ENCODE measurements at places on chromosomes 11 and 22.
A peak's percentile ranks its signal among the peaks of the same experiment; 100 is the strongest.

- no peak for DNase-seq
These were observed 91.9 kb downstream of the SPON1 start for GRCh38 chr11:14054116-14055107.

GRCh38 chr11:34034053-34034452 is 17.5 kb upstream of the CAPRIN1 start:
- no peak for DNase-seq

GRCh38 chr22:43884600-43885318 is 7.1 kb downstream of the PNPLA5 start:
- no peak for DNase-seq

DNA sequence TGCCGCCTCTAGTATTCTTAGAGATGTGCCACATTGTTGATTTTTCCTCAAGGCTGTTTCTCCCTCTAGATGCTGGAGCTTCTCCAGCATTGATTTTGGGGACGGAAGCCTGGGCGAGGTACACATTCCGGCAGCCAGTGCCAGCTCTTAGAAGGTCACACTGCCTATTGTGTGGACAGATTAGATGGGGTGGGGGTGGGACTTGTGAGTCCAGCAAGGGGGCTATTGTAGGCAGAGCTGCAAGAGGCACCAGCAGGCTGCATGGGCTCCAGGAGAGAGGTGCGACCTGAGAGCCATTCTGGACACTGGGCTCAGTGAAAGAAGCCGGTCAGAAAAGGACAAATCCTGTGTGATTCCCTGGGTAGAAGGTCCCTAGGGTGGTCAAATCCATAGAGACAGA is 12.4 kb downstream of the C11orf21 start:
- no peak for DNase-seq

DNA sequence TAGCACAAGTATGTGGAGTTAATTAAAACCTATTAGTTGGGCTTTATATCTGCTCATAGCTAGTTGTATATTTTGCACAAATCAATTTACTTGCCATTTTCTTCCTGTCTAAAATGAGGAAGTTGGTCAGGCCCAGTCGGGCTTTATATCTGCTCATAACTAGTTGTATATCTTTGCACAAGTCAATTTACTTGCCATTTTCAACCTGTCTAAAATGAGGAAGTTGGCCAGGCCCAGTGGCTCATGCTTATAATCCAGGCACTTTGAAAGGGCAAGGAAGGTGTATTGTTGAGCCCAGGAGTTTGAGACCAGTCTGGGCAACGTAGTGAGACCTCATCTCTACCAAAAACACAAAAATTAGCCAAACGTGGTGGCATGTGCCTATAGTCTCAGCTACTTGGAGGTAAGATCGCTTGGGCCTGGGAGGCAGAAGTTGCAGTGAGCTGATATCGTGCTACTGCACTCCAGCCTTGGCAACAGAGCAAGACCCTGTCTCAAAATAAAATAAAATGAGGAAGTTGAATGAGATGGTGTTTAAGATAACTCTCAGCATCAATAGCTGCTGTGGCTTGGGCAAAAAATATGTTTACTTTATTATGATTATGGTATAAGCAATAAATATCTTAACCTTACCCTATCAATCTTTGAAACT is 1558.6 kb upstream of the RAG2 start:
- DNase-seq: no peak

DNA sequence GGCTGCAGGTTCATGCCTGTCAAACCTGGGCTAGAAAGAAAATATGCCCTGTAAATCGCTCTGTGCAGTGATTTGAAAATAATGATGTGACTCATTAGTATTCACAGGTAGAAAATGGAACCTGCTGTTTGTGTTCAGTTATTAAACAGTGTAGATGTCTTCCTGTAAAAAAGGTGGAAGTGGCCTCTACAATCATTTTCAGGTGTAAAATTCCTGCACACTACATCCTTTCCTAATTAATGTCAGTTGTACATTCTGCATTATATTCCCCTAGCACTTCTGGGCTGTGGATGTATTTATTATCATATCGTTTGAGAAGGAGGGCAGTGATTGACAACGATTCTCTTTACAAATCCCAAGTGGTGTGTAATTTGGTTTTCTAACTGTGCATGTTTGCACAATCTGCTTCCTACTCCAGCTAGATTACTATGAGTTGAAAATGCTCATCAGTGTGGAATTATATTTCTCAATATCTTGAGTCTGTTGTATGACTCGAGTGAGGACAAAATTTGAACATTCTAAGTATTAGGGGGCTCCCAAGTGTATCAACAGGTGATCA is 454.0 kb upstream of the DDI1 start:
- DNase-seq: no peak

GRCh38 chr11:43944761-43945311 is 2.4 kb downstream of the C11orf96 start:
- DNase-seq: no peak

- no peak for DNase-seq
These were observed 2.3 kb downstream of the CXCR5 start for GRCh38 chr11:118885831-118886565.

DNA sequence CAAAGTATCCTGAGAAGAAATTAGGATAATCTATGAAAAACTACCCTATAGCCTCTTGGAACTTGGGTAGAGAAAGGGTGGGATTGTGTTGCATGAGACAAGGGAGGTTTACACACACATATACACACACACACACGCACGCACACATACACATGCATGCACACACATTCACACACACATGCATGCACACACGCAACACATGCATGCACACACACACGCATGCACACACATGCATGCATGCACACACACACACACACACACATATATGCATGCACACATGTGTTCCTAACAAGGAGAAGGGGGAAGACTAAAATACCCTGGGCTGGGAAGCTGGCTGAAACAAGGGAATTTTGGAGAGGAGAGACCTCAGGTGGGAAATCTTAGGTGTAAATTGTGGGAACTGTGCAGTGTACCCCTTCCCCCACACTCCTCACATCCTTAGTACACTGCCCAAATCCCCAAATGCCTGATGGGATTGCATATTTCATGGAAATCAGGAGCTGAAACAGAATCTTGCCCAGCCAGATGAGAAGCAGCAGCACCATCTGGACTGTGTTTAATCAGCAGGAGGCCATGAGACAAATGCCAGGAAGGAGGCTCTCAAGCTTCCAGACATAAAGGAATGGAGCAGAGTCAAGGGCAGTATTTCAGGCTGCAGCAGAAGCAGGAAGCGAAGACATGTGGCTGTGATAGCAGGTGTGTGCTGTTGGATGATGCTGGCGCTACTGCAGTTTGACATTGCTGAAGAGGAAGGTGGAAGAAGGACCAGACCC is 14.6 kb upstream of the POLD3 start:
- DNase-seq: peak; percentile 45

DNA sequence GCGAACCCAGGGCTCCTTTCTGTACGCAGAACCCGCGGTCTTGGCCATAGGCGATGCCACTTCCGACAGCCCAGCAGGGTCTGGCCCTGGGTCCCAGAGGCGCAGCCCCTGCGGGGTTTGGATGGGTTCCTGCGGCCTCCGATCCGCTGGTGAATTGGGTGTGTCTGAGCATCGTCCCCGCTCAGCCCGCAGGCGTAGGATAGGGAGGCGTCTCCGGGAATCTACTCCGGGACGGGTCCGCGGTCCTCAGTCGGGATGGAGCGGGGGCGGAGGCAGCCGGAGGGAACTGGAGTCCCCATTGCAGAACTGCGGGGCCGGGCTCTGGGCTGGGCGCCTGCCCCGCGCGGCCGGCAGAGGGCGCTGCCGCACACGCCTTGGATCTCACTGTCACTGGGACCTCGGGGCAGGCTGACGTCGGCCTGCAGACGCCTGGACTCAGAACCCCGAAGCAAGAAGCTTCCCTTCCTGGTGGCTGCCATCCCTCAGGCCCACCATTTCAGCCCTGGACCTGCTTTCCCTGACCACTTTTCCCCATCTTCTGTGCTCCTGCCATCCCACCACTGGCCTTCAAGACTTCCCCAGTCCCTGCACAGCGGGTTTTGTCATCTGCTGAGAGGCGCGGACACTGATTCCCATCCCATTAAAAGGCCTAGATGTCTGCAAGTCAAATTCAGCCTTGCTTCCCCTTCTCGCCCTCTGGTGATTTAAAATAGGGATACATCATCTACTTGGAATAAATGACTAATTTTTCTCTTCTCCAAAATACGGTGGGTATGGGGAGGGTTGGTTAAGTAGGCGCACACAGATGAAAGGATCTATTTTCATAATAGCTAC is 38.3 kb upstream of the CREB3L1 start:
- peak; percentile 46 for DNase-seq

- DNase-seq: no peak
These were observed 192.1 kb upstream of the NCAM1 start for GRCh38 chr11:112769170-112769569.

- DNase-seq: no peak
These were observed 1155.9 kb downstream of the TBC1D22A start for GRCh38 chr22:47918276-47918921.

DNA sequence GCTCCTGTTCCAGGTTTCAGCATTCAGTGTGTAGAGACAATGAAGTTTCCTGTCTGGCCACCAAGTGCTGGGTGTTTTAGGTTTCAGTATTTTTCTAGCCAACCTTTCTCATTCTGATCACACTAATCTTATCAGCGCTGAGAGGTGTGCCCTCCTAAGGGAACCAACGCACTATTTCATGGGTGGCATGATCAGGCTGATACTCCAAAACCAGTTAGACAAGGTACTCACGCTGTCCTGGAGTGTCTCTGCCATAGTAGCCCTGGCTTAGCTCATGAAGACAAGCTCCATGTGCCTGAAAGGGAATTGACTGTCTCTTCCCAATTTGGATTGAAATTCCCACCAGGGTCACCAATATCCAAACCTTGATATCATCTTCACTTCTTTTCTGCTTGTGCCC is 8.0 kb upstream of the RAB38 start:
- no peak for DNase-seq

DNA sequence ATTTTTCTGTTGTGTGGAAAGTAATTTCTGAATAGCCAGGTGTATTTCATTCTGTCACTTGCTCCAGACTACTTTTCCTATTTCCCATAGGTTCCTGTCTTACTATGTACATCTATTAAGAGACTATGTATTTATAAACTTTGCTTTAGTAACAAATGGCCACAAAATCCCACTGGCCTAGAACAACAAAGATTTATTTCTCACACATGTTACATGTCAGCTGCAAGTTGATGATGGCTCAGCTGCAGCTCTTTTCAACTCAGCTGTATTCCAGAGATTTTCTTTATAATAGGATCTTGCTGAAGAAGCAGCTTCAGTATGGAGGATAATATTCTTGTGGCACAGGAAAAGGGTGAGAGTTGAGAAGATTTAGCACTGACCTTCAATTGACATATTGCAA is 539.6 kb upstream of the LRRC4C start:
- no peak for DNase-seq

GRCh38 chr11:106520146-106520912 is 442.9 kb downstream of the AASDHPPT start:
- DNase-seq: no peak

DNA sequence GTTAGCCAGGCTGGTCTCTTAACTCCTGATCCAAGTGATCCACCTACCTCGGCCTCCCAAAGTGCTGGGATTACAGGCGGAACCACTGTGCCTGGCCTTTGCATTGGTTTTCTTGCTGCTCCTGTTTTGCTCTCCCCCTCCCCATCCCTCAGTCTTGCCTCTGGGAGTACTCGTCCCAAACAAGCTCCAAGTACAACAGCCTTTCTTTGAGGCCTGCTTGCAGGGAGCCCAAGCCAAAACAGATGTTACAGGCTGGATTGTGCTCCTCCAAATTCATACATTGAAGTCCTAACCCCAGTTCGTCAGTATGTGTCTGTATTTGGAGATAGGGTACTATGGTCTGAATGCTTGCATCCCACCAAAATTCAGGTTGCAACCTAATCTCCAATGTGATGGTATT is 8.6 kb downstream of the IGLL1 start:
- DNase-seq: no peak

- DNase-seq: no peak
These were observed 622.1 kb downstream of the OPCML start for GRCh38 chr11:132910011-132910760.

- DNase-seq: no peak
These were observed 804.9 kb downstream of the BRD1 start for GRCh38 chr22:49022816-49023160.

DNA sequence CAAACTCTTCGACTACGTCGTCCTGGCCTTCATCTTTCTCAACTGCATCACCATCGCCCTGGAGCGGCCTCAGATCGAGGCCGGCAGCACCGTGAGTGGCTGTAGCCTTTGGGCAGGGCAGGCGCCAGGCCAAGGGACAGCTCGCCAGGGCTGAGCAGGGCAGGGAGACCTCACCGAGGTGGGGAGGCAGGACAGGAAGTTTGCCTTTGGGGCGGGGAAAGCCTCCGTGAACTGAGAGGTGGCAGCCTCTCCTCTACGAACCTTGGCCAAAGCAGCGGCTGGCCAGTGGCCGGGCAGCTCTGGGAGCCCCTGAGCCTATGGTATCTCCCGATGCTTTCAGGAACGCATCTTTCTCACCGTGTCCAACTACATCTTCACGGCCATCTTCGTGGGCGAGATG is 93.2 kb downstream of the CACNA1I start:
- no peak for DNase-seq

DNA sequence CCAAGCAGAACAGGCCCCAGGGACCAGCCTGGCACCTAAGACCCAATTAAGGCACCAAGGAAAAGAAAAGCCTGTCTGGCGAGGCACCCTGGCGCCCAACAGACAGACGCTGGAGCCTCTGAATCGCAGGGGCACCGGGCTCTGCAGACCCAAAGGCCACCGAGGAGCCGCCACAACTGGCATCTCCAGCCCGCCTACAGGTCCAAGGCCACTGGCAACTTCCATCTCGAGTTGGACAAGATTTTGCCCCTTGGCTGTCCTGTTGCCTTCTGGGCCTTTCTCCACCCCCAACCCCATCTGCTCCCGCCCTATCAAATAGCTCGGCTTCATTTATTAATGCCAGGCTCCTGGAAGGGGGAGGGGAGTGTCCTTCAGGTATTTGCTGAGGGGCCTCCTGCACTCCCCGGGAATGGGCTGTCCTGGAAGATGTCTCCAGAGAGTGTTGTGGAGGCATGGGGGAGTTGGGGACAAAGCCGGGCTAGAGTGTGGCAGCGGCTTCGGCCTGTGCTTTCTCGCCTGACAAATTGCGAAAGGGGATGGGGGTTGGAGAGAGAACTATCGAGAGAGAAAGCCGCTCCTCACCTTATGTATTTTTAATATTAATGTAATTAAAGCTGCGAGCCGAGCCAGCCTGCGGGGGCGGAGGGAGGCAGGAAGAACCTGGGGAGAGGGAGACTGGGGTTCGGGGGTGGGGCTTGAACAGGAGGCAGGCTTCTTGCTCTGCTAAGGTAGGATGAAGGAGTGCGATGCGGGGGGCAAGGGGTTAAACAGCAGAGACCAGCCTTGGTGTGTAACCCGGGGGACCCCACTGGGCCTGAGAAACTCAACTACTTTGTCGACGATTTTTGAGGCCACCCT is 2.0 kb downstream of the DSCAML1 start:
- no peak for DNase-seq

- DNase-seq: no peak
These were observed 193.3 kb downstream of the TRPC6 start for GRCh38 chr11:101390539-101390938.

GRCh38 chr11:71379701-71380100 is 68.5 kb downstream of the DHCR7 start:
- no peak for DNase-seq

GRCh38 chr22:28903729-28904128 is 20.4 kb downstream of the ZNRF3 start:
- no peak for DNase-seq

GRCh38 chr11:91813263-91813662 is 411.4 kb upstream of the FAT3 start:
- no peak for DNase-seq

- DNase-seq: no peak
These were observed 116.8 kb downstream of the RRAS2 start for GRCh38 chr11:14242187-14242586.
